Foreskin melanocyte (primary cell): ENCODE measurements at places on chromosomes 3 and 15.

DNA sequence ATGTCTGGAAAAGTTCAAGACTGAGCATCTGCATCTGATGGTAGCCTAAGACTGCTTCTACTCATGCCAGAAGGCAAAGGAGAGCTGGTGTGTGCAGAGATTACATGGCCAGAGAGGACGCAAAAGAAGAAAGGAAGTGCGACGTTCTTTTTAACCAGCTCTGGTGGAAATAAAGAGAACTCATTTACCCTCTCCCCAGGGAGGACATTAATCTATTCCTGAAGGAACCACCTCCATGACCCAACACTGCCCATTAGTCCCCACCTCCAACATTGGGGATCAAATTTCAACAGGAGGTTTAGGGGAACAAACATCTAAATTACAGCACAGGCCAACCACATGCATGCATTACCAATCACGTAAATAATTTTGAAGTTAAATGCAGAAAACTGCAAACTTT is 1.5 kb upstream of the NCK1 start:
- no peak for DNase-seq

GRCh38 chr3:155088706-155089345 is 8.7 kb downstream of the MME start:
- DNase-seq, result no peak

- DNase-seq, result no peak
Measured at GRCh38 chr3:11651477-11651876, 7.8 kb upstream of the VGLL4 start.

DNA sequence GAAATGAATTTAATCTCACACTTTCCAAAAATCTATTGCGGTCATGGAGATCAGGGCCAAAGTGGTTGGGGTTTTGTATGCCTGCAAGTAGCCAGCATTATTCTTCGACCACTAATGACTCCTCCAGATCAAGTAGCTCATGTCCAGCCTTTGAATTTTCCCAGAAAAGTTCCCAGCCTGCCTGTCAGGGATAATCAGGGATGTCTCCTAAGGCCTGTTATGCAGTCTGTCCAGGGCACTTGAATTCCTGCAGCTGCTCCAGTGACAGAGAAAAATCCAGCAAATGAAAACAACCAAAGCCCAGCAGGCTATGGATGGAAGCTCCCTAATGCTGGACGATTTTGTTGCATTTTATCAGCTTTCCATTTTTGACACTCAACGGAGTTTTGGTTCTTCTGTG is 215.4 kb downstream of the ADAMTSL3 start:
- DNase-seq, result no peak

GRCh38 chr15:88605189-88606069 is 15.7 kb upstream of the AEN start:
- no peak for DNase-seq

DNA sequence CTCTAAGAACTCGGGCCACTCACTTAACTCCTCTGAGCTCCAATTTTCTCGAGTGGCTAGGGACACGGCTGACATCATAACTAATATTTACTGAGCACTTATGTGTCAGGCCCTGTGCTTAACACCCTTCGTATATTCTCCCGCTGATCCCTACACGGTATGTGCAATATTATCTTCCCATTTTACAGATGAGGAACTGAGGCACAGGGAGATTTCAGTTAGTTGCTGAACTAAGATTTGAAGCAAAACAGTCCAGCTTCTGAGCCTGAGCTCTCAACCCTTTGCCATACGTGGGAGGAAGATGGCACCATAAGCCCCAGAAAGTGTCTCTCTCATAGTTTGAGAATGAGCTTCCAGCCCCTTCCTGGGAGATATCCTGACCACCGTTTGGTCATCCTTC is 19.6 kb downstream of the FAH start:
- DNase-seq, result no peak
